Dermis microvascular lymphatic vessel endothelial cell (primary cell): ENCODE measurements at places on chromosomes 7 and 10.

GRCh38 chr7:140440593-140440992 lies 36.7 kb downstream of the RAB19 start:
- no peak for DNase-seq

DNA sequence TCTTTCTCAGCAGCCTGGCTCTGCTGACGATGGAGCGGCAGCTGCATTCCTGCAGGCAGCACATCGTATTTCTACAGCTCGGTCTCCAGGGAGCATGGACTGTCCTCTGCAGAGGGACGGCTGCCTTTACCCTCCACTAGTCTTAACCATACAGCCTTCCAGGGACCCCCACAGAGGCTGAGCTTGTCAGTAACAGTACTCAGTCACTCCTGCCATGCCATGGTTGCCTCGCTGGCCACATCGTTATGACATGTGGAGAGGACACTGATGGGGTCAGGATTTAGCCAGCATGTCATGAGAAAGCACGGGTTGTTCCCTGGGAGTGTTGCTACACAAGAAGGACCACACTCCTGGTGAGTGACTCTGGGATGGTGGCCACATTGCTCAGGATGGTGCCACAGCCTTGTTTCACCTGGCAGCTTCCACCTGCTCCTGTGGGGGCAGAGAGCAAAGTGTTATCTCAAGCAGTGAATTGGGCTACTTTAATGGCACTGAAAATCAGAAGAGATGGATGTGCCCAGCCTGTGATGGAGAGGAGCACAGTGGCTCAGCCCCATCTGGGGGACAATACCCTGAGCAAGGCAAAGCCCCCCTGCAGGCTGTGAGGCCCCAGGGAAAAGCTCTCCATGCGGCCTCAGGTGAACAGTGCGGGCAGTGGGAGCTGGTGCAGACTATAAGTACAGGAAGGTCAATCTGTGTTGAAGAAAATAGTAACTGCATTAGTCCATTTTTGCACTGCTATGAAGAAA lies 443.9 kb downstream of the TCERG1L start:
- DNase-seq = no peak

DNA sequence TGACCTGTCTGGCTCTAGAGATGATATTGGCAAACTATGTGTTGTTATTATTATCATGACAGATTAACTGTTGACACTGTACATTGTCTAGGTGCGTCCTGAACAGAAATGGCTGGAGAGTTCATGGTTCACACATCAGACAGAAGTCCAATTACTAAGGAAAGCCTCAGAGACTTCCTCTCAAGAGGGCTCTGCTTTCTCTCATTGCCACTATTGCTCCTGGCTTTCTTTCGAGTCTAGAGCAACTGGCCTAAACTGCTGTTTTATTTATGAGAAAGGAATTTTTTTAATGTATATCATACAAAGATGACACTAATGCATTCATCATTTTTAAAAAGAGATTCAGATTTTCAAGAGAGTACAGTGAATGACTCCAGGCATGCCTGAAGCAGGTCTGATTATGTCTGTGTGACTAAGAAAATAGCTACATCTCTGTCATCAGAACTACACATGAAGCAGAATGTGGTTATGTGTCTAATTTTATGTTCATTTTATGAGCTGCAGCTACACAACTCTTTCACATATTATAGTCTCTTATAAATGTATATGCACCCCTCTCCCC lies 30.4 kb downstream of the NRCAM start:
- DNase-seq = no peak

DNA sequence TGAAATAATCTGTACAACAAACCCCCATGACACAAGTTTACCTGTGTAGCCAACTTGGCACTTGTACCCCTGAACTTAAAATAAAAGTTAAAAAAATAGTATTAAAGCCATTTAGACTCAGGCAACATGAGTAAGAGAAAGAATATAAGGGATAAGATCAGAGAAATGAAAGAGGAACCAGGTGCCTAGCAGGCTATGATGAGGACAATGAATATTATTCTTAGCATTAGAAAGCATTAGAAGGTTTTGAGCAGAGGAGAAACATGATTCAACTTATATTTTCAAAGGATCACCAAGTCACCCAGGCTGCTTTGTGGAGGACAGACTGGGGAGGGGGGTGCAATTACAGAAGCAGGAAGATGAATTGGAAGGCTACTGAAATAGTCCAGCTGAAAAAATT lies 48.1 kb upstream of the TES start:
- no peak for DNase-seq

- peak; percentile 87 for DNase-seq
Measured at GRCh38 chr7:157271991-157272324, 64.8 kb upstream of the DNAJB6 start.

- no peak for DNase-seq
Measured at GRCh38 chr10:89836840-89837164, 135.4 kb downstream of the KIF20B start.

DNA sequence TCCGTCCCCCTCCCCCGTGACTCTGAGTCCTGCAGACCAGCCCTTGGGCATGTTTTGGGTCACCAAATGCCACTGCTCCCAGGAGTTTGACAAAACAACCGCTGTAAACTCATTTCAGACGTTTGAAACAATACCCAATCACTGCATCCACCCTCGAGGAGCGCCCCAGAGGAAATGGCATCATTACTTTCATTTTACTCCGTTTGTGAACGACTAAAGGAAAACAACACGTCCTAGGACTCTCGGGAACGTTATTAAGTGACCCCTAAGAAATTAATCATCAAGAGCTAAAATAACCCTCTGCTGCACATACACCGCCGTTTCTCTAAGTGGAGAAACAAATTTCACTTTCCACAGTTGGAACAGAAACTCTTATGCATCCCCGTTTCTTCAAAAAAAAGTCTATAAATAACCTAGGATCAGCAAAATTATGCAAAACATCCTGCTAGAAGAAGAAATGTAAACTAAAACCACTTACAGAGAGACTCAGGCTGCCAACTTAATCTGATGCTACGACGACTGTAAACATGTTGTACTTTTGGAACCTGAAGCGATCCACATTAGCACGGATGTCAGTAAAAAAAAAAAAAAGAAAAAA lies 109.9 kb upstream of the EFCAB10 start:
- no peak for DNase-seq
